Iris pigment epithelial cell (primary cell): ENCODE measurements at places on chromosomes 12 and 14.

DNA sequence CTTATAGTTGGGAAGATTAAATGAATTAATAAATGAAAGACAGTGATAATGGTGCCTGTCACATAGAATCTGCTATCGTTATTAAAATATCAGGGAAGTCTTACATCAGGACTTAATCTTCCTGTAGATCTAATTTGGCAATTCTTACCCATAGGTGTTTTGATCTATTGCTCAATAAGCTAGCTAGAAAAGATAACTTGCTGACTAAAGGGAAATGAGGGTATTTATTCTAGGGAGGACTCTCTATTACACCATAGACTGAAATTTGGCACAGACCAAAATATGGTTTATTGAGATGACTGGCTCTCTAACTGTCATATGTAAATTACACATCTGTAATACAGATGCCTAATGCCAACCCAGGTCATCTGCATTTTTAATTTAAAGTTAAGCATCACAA lies 11.5 kb downstream of the HAL start:
- DNase-seq, result no peak

- DNase-seq, result no peak
These were observed 64.8 kb downstream of the PPP2R5C start for GRCh38 chr14:101826351-101826750.

DNA sequence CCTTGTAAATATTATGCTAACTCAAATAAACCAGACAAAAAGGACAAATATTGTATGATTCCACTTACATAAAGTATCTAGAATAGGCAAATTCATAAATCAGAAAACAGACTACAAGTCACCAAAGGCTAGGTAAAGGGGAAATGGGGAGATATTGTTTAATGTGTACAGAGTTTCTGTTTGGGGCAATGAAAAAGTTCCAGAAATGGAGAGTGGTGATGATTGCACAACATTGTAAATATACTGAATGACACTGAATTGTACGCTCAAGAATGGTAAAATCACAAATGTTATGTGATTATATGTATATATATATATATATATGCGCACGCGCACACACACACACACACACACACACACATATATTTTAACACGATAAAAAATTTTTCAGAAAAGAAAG lies 182.5 kb downstream of the SLC2A13 start:
- no peak for DNase-seq

GRCh38 chr14:94621358-94622134 lies 9.4 kb downstream of the SERPINA3 start:
- DNase-seq, result no peak

DNA sequence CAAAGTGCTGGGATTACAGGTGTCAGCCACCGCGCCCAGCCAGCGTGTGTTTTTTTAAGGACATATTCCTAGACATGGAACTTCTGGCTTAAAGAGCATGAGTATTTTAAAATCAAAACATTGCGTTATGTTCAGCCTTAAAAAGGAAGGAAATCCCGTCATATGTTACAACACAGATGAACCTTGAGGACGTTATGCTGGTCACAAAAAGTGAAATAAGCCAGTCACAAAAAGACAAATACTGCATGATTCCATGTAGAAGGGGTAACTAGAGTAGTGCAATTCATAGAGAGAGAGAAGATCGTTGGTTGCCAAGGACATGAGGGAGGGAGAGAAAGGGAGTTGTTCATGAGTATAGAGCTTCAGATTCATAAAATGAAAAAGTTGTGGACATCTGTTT lies 53.9 kb downstream of the ACACB start:
- DNase-seq, result no peak

DNA sequence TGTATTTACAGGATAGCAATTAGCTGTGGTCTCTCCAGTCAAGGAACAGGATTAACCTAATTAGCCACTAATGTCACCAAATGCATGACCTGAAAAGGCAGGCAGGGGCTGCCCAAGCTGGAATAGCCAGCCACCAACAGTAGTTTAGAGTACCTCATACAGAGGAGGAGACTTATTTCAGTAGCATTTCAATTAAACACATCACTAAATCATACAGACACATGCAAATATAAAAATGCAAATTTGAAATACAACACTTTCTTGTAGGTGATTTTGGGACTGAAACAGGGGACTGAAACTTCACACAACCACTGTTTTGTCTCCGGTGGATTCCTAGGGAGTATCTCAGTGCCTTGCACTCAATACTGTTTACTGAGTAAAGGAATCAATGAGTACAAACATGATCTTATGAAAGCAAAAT lies 636 bp upstream of the IFNG-AS1 start:
- no peak for DNase-seq

- no peak for DNase-seq
These were observed 23.4 kb downstream of the COQ6 start for GRCh38 chr14:73973497-73973896.

DNA sequence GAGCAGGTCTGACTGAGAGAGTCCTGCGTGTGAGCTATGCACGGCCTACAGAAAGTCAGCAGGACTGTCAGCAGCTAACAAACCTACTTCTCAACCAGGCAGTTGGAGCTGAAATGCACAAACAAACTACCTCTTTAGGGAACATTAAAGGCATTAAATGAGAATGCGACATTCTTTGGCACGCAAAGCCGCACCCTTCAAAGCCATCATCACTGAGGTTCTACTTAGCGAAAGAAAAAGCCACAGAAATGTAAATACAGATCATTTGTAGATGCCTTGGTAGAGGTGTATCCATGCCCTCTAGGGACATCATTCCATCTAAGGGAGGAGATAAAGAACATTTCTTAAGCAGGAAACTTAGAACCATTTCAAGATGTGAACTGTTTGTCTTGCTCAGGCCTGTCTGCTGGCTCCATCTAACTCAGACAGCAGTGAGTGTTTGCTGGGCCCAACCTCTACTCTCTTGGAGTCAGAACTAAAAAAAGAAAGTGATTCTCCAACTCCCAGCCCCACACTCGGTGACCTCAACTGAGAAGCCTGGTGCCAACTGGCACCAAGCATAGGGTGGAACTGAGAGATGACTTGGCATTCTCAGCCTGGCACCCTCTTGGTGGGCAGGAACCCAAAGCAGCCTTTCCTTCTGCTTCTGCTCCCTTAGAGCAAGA lies 63.5 kb upstream of the MBIP start:
- no peak for DNase-seq

GRCh38 chr14:88323086-88323522 lies at the start of gene KCNK10:
Gene KCNK10 (minus strand): TSS chr14:88323269. CDS start chr14:88322798, 471 bp downstream.
- no peak for DNase-seq

DNA sequence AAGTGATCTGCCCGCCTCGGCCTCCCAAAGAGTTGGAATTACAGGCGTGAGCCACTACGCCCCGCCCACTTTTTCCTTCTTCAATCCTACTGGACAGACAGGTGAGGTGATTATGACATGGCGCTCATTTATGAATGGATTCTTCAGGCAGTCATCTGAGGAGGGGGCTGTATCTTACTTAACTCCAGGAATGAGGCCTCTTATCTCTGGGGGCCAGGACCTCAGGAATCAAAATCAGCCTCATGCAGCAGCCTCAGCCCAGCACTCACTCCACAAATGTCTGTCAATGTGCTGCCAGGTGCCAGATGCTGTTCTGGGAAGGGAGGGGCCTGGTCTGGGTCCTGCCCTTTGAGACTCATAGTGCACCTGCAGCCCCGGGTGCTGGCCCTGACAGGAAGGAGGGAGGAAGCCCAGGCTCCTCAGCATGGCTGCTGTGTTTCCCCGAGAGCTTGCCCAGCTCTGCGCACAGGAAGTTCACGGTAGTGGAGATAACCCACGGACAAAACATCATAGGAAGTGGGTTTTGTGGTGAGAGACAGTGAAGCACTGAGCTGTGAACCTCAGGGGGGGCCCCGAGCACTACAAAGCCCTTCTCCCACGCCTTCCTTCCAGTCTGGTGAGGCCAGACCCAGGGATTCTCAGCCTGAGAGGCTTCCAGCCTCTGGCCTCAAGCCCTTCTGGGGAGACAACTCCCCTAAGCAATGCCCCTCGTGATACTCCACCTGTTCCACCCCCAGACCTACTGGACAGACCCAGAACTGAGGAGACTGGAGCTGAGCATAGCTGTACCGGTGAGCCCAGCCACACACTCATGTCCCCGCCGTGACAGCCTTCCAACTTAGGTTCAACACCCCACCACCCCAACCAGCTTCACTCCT lies 22.3 kb downstream of the GALNT6 start:
- peak; percentile 87 for DNase-seq

GRCh38 chr12:88235183-88235833 lies 93.2 kb downstream of the TMTC3 start:
- no peak for DNase-seq

- DNase-seq, result no peak
These were observed 49.7 kb downstream of the KIF21A start for GRCh38 chr12:39393179-39393578.

GRCh38 chr12:2690348-2691005 lies 104.3 kb upstream of the FKBP4 start:
- DNase-seq, result no peak

DNA sequence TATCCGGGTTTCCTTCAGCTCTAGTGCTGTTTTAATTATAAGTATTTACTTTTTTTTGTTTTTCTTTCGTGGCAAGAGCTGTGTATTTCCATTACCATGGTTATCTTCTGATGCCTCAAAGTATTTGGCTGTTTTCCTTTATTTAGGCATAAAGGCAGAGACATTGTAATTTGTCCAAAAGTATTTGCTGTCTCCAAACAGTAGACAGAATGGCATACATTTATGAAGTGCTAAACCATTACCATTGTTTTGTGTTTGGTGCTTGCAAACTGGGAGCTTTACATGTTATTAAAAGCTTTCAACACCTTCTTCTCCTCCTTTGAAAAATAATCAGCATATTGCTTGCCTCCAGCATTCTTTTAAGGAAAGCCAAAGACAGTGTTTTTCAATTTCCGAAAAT lies 46.3 kb downstream of the FLRT2 start:
- DNase-seq, result no peak

- no peak for DNase-seq
These were observed 3.0 kb downstream of the SIX1 start for GRCh38 chr14:60646226-60646818.

DNA sequence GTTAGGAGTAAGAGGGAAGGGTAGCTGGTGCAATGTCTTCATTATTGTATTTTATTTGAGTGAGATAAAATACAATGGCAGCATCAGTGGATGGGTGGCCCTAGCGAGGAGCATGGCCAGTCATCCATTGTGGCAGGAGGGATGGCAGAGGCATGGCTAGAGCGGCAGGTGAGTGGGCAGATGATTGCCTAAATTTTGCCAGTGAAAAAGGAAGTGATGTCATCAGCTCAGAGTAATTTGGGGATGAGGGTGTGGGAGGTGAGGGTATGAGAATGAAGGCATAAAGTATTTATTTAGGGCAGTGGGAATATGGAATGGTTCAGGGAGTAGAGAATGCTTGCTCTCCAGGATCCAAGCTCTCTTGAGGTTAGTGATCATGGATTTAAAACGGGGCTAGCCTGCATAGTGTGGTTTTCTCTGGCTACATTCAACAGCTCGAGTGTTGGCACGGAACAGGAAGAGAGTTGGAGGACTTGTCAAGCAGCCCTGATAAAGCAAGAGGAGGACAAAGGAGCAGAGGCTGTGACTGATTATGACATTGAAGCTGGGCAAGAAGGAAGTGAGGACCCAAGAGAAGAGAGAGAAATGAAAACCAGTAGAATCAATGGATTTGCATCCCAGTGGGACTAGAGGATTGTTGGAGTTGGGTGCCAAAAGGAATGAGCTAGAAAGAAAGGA lies 18.7 kb upstream of the SERPINA6 start:
- DNase-seq, result no peak

- no peak for DNase-seq
These were observed 62.8 kb upstream of the SINHCAF start for GRCh38 chr12:31388713-31389112.

DNA sequence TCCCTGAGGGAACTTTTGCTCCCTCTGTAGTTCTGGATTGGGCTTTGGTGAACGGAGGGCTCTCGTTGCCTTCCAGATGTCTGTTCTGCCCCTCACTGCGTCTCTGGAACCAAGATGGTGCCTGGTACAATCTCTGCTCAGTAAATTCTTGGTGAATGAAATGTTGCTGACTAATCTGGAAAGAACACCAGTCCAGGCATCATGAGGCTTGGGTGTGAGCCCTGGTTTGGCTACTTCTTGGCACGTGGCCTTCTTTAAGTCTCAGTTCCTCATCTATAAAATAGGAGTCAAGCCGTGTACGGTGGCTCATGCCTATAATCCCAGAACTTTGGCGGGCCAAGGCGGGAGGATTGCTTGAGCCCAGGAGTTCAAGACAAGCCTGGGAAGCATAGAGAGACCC lies 4.3 kb downstream of the HHIPL1 start:
- DNase-seq, result peak; percentile 76

- DNase-seq, result no peak
These were observed 912.4 kb downstream of the VRK1 start for GRCh38 chr14:97709552-97709951.

DNA sequence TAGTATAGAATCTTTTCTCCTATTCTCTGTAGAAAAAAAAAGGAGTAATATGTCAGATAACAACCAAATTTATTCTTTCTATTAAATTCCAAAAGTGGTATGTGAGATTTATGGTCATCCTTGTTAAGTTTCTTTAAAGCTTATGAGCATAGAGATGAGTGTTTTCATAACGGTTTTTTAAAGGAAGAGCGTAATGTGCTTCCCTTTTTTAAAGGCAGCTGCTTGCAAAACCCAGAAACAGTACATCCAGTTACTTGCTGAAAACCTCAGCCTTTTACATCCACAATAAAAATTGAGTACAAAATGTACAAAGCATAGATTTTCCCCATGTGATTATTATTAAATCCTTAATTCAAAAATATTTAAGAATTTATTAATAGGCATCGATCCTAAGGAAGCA lies 53.6 kb upstream of the CD163 start:
- DNase-seq, result no peak

- DNase-seq, result no peak
These were observed at the start of gene KRT6A for GRCh38 chr12:52493172-52493571. Gene KRT6A (minus strand): TSS chr12:52493257. CDS start chr12:52493188, 69 bp downstream.

DNA sequence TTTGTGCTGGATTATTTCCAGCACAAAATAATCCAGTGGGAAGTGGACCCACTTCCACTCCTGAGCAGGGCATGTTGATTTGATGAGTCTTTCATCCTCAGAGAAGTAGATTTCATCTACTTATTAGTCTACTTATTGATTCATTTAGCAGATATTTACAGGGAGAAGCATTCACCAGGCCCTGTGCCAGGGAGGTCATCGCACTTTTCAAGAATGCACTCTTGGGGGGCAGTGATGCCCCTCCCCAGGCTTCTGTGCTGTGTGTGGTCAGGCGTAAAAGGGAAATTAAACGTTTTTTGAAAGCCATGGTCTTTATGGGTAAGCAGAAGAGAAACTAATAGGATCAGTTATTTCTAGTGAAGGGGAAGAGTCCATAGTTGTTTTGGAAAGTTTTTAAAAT lies 610.7 kb upstream of the TMEM132C start:
- DNase-seq, result no peak

GRCh38 chr14:21011136-21011535 lies 12.0 kb downstream of the SLC39A2 start:
- DNase-seq, result no peak

- DNase-seq, result peak; percentile 70
These were observed 31.9 kb downstream of the USP15 start for GRCh38 chr12:62291864-62292760.

GRCh38 chr12:48119834-48120195 lies 651 bp downstream of the PFKM start:
- DNase-seq, result no peak

GRCh38 chr12:80988986-80989385 lies 51.3 kb upstream of the LIN7A start:
- DNase-seq, result no peak
